ENCODE measurements at places on chromosomes 2 and 18.

GRCh38 chr2:82278416-82278815, 1973.9 kb upstream of the LRRTM1 start:
- DNase-seq: no peak

DNA sequence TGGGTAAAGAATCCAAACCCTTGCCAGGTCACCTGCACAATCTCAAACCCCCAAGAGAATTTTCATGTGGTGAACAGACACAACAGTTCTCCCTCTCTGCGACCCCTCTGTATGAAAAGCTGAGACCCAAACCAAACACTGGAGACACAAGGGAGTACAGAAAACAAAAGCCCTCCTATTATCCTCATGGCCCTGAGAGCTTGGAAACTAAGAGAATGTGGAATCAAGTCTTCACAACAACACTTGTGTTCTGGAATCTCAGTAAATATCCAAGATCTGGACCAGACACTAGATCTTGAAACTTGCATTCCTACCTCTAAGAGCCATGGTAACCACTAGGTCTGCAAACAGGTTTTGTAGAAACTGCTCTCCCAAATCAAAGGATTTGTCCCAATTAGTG, 50.1 kb upstream of the CCDC150 start:
- DNase-seq: no peak

- no peak for DNase-seq
These were observed 31.9 kb downstream of the UXS1 start for GRCh38 chr2:106161938-106162820.

DNA sequence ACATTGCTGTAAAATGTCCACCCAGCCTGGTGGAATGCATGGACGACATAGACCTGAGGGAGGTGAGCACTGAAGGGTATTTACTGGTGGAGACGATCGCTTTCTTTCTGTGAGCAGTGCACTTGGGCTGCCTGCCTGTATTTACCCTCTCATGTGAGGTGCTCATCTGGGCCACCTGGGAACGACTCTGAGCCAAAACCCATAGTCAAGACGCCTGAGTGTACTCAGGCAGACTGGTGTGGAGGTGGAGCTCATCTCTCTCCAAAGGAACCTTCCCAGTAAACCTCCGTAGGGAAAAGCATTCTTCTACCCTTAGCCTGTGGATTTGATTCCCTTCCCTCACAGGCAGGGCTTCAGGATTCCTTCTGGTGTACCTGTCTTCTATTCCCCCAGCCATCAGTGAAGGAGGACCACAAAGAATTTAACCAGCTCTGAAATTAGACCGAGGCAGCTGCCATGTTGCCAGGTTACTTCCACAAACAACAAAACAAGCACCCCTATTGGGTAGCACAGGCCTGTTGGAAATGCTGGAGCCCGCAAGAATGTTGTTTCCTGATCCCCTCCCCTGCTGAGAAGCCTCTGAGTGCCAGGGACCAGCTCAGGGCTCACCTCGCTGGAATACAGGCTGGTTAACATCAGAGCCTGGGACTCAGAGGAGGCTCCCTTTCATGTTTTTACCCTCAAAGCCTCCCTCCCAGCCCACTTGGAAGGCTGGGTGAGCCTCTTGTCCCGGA, 47.5 kb upstream of the TXNDC2 start:
- no peak for DNase-seq

GRCh38 chr2:239192456-239192855, 208.4 kb downstream of the HDAC4 start:
- no peak for DNase-seq
